ENCODE measurements at places on chromosomes 13 and 19. TPM values are rescaled to one million over a fixed set of nuclear protein-coding genes. Genes with fewer than 3 reads are reported as not detected.

The LIN37 gene
- 18.3 TPM for total RNA-seq

The GAMT gene
- total RNA-seq: 12.0 TPM

DNA sequence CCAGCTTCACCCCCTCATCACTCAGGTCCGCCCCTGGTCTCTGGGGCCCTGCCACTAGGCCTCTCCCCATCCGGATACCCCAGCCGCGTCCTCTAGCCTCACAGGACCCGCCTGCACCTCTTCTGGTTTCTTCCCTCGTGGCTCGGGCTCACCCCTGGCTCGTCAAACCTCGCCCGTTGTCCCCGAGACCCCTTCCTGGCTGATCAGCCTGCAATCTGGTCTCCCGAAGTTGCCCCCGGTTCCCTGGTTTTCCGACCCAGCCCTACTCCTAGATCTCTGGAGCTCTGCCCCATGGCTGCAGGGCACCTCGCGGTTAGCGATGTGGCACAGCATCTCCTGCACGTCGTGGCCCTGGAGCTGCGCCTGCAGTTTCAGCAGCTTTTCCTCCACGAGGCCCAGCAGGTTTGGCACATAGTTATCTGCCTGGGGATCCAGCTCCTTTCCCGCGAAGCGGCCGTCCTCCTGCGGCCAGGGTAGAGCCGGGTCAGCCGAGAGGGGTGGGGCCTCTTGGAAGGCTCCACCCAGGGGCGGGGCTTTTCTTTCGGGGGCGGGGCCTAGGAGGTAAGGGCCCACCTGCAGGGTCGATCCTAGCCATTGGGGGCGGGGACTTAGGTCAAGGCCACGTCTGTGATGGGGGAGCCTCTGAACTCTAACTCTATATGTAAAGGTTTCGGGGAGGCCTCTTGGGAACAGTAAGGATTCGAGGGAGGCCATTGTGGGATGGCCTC is 2.4 kb upstream of the RGL3 start:
- no peak for DNase-seq

DNA sequence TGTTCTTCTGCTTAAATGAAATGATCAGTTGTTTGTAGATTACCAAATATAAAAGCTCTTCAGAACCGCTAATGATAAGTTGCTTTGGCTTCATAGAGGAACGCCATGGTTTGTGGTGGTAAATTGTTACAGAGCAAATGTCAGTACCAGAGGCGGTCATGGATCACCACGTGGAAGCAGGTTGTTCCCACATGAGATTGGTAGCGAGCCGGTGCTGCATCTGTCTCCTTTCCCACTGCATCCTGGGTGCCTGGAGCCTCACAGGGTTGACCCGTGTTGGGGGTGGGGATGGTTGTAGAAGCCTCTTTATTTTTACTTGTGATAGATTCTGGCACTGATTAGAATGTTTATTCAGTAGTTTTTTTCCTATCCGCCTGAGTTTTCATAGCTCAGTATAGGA is 14.7 kb downstream of the GARRE1 start:
- DNase-seq: no peak

DNA sequence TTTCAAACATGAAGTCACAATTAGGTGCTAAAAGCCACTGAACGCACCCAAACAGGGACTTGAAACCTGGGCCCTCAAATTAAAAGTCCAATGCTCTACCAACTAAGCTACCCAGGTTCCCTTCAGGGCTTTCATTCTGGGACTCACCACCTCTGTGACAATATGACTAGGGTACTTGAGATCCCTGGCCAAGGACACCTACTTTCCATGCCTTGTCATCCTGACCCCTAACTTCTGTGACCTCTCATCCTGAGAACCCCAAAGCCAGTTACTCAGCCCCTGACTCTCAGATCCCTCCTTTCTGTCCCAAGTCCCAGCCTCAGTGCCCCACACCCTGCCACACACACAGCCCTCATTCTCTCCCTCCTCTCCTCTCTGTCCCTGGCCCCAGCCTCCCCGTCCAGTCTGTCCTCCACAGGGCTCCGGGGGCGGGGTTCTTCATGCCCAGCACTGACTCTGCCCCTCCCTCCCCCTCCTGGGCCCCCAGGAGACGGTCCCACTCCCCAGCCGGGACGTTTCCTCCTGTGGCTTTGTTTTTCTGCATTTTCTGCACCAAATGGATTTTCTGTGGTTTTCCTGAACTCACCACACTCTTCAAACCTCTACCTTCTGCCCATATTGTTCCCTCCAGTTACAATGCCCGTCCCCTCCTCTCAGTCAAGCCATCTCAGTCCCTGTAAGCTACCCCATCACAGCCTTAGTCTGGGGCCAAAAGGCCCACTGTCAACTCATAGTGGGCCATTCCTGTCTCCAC is 7.0 kb downstream of the RCN3 start:
- no peak for DNase-seq

DNA sequence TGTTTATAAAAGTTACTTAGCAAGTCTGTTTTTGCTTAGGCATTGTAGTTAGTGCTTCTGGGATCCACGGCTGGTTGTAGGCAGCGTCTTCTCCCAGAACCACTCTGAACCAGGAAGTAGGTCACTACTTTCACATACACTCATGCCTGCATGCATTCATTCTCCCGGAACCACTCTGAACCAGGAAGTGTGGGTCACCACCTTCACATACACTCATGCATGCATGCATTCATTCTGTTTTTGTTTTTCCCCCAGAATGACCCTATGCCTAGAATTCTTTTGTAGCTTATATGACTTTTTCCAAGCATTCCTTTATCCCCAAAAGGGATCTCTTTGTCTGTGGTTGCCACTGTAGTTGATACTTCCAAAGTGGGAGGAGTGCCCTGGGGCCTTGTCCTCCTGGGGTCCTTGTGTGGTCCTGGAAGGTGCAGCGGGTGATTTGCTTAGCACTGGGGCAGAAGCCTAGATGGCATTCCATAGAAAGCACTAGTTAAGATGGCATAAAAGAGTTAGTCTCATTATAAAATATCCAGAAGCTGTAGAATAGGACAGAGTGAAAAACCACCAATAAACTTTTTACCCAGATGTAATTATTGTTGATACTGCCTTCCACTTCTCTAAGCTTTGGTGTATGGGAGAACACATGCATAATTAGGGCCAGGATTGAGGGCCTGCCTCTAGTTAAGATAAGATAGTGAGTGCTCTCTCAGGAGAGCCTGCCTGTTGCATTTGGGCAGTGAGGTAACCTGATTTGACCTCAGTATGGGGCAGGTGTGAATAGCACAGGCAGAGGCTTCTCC is 68.6 kb upstream of the TEX29 start:
- DNase-seq: no peak
